ENCODE measurements at places on chromosomes 1 and 21.

- no peak for DNase-seq
Measured at GRCh38 chr1:233045588-233045987, 95.2 kb downstream of the NTPCR start.

GRCh38 chr1:8384577-8384976 lies 66.7 kb downstream of the SLC45A1 start:
- no peak for DNase-seq

DNA sequence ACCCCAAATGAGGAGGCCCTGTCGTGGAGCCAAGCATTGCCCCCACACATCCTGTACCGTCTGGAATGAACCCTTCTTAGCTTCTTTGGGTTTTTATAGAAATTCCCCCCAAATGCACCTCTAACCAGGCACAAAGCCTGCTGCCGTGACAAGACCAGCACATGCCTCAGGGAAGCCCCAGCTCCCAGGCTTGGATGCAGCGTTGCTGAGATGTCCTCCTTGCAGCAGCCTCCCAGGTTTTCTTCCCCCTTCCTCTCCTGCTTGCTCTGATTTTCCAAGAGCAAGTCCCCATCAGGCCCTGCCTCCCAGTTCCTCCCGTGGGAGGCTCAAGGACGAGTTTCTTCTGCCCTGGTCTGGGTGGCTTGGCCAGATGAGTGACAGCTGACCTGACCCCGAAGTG lies 119.0 kb upstream of the VAMP3 start:
- DNase-seq = no peak

- DNase-seq = no peak
Measured at GRCh38 chr1:204684206-204684570, 1.4 kb downstream of the LRRN2 start.

DNA sequence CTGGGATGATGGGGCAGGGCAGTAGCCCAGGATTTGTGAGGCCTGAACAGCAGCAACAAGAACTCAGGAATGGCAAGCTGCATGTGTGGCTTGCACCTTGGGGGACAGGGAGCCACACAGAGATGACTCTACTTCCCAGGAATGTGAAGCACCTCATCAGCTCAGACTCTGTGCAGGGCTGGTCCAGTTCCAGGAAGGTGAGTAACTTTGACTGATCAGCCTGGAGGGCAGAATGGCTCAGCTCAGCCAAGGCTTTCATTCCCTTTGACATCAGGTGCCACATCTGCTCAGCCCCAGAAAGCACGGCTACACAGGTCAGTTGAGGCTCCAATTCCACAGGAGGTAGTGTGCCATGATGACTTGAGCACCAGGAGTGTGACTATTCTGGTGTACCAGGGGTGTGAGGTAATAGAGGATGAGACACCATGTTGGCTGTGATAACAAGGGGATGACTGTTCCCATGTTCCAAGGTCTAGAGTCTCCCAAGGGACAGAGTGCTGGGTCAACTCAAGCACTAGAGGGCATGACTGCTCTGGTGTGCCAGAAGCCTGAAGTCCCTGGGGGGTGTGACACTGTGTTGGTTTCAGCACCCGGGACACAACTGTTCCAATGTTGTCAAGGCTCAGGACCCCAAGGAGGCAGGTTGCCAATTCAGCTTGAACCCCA lies 625.8 kb upstream of the ADGRL2 start:
- no peak for DNase-seq

DNA sequence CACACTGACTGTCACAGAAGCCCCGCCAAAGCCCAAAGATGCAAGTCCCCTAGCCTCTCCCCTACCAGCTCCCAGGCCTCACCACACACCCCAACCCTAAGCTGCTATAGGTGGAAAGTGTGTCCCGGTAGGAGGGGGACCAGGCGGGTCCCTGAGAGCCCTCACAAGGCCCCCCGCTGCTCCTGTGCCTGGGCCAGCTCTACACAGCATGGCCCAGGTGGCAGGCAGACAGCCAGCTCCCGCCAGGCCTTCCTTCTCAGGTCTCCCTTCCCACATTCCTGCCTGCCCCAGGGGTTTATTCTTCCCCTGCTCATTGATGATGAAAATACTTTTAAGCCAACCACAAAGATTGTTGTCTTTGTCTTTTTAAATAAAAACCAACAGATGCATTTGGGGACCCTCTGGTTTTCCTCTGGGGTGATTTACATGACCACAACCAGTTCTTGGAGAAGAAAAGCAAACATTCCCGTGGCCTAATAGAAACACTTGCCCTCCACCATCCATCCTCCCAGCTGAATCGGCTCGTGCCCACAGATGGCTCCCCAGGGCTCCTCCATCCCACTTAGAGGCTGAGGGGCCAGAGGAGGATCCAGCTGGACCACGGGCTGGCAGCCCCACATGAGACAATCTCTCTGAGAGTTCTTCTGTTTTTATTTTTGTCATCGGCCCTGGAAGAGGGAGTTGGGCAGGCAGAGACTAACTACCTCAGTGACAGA lies 93.1 kb downstream of the DMRTB1 start:
- DNase-seq = no peak

DNA sequence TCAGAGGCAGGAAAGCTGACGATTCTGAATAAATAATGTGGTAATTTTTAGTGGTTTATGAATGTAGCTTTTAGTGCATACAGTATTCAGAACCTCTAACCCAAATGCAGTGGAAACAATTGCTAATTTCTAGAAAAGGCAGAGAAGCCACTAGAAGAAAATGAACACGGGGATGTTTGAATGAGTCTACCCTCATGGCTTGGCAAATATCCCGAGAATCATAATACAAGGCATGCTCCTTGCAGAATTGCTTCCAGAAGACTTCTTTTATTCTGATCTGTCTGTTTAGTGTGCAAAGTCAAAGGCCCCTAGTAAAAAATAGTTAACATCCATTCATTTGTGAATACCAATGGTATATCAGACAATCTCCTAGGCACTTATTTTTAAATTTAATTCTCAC lies 246.8 kb downstream of the LMO4 start:
- no peak for DNase-seq

DNA sequence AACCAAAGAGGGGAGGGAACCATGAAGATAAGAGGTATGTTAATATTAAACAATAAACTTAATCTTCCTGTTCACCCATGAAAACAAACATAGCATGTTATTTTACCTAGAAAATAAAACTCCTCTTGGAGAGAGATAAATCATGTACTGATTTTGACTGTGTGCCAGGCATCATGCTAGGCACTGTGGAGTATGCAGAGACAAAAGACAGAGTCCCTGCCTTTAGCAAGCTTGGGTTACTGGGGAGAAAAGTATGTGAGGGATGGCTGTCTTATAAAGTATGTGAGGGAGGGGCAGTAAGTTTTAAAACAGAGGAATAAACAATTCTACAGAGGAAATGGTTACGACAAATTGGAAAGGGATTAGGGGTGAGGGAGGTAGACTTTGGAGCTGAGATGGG lies 129.5 kb upstream of the BEND5 start:
- no peak for DNase-seq

DNA sequence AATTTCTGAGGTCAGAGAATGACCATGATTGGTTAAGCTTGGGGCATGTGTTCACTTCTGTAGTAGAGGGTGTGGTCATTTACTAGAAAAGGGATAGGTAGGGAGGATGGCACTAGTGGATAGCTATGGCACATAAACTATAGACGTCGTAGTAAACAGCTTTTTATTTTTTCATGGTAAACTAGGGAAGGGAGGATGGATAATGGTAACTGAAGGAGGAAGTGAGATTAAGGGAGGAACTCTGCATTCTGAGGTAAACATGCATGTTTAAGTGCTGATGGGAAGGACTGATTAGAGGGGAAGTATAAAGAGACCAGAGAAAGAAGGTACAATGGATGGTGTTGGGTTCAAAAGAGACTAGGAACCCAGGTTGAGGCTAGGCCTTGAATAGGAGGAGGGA lies 26.9 kb downstream of the PTGS2 start:
- DNase-seq = no peak

DNA sequence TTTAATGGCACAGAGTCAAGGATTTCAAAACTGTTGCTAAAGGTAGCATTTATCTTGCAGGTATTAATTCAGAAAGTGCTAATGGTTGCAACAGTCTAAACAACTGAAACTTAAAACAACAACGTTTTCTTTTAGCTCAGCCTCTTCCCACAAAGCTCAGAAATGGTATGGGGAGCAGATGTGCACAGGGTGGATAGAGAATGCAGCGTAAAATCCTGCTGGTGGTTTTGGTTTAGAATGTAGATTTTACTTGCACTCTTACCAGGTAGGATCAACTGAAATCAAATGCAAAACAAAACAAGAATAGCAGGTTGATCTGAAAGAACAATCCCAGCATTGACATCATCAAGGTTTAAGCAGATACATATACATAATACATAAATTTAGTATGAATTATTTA lies 3.8 kb upstream of the LRRC8C start:
- DNase-seq = no peak

- no peak for DNase-seq
Measured at GRCh38 chr1:188463919-188464318, 1635.2 kb downstream of the PLA2G4A start.

GRCh38 chr21:46092811-46093667 lies 4.9 kb upstream of the COL6A2 start:
- no peak for DNase-seq

GRCh38 chr1:107110326-107110725 lies 30.5 kb upstream of the NTNG1 start:
- no peak for DNase-seq

- DNase-seq = peak; percentile 73
Measured at GRCh38 chr1:172089768-172090510, 248.6 kb downstream of the DNM3 start.

DNA sequence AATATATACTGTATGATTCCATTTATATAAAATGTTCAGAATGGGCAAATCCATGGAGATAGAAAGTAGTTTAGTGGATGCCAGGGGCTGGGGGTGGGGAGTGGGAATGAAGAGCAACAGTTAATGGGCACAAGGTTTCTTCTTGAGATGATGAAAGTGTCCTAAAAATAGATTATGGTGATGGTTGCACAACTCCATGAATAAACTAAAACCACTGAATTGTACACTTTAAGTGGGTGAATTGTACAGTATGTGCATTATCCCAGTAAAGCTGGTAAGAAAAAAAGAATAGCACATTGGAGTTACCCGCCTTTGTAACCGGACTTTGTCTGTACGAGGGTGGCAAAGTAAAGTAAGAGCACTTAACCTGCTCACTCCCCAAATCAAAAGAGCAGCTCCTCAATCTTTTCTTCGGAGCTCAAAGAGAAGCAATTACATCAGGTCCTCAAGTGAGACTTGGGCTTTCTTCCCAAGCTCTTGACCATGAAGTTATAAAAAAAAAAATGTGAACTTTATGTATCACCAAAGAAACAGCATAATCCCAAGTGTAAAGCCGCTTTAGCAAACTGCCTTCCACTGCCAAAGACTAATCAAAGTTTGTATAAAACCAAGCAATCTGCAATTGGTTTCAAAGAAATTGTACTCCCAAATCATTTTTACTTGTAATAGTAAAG lies 32.1 kb downstream of the ALDH9A1 start:
- DNase-seq = no peak

DNA sequence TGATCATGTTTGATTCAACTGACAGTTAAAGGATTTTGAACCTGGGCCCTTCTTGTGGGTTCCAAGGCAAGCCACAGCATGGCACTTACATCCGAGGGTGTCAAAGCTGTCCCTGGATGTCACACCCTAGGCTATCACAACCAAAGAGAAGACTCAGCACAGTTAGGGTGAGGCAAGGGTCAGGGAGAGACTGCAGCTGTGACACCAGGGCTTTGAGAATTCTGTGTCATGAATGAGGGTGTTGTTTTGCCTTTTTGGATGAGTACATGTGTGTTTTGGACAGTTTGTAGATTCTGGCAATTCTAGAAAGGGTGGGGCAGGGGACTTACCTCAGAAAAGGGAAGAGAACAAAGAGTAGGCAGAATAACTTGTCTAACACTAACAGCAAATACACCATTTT lies 37.8 kb upstream of the ZNF326 start:
- peak; percentile 12 for DNase-seq

- DNase-seq = no peak
Measured at GRCh38 chr1:232568331-232568852, 61.5 kb downstream of the SIPA1L2 start.

DNA sequence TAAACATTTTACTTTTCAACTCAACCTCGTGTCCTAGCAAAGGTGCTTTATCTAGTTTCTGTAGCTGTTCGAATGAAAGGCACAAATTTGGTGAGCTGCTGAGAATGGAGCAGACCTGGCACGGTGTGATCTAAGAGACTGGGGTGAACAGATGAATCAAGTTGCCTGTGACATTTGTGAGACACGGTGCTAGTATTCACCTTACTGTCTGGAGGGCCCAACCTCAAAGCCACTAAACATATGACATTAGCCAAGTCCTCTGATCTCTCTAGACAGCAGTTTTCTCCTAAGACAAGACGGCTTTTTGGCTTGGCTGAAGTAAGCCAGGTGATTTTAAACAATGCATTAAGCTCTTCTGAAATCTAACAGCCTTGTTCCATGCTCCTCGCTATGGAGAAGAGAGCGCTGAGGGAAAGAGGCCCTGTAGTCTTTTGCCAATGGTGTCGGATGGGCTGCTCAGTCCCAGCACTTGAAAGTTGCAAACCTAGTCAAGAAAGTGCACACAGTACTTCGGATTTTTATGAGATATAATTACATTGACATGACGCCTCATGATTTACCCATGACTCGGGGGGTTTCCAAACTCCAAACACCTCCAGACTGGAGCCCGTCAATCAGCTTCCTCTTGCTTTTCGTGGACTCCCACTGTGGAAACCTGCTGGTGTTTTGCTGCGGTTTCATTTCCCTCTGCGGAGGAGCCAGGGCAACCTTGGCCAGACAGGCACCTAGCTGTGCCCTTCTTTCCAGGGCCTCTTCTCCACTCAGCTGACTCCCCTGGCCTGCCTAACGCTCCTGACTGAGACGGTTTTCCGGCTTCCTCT lies 794 bp upstream of the TOR3A start:
- DNase-seq = peak; percentile 41
